ENCODE measurements at places on chromosomes 6 and 20. TPM values are rescaled to one million over a fixed set of nuclear protein-coding genes. Genes with fewer than 3 reads are reported as not detected.

The SLC22A7 gene
- total RNA-seq, result 0.25 TPM

The LGSN gene
- total RNA-seq, result 0.25 TPM

The CENPQ gene
- 5.2 TPM for total RNA-seq

The CRYBG1 gene
- 0.49 TPM for total RNA-seq

The ANGPT4 gene
- not detected for total RNA-seq

The BPIFB4 gene
- total RNA-seq, result not detected

The NXT1 gene
- total RNA-seq, result 10.1 TPM

The EPM2A gene
- 16.2 TPM for total RNA-seq

The IL20RA gene
- total RNA-seq, result 0.25 TPM

The CCN6 gene
- total RNA-seq, result not detected

The C6orf132 gene
- total RNA-seq, result under 0.01 TPM

The NKX2-2 gene
- 0.98 TPM for total RNA-seq

The CALHM6 gene
- total RNA-seq, result 3.9 TPM

The SOX4 gene
- 265 TPM for total RNA-seq

The LAMA2 gene
- 11.8 TPM for total RNA-seq

The ACTL10 gene
- total RNA-seq, result 0.74 TPM

The BLCAP gene
- 73.3 TPM for total RNA-seq

The GZF1 gene
- total RNA-seq, result 20.7 TPM

The ZNF217 gene
- total RNA-seq, result 5.2 TPM

The RAET1L gene
- total RNA-seq, result 0.25 TPM

The RTF2 gene
- total RNA-seq, result 38.4 TPM

The CST9 gene
- total RNA-seq, result not detected

The RBM24 gene
- total RNA-seq, result 26.1 TPM

The NRN1 gene
- total RNA-seq, result 9.6 TPM

The RIMS4 gene
- 46.0 TPM for total RNA-seq

The F13A1 gene
- 3.2 TPM for total RNA-seq

The LAMA4 gene
- 19.7 TPM for total RNA-seq

The PAX1 gene
- total RNA-seq, result not detected

The MDN1 gene
- total RNA-seq, result 21.6 TPM

The HCK gene
- total RNA-seq, result 2.5 TPM

The CAGE1 gene
- total RNA-seq, result not detected

The HLA-E gene
- total RNA-seq, result 28.5 TPM

The GSTA3 gene
- not detected for total RNA-seq

The C6orf163 gene
- 6.4 TPM for total RNA-seq

The IPCEF1 gene
- 10.1 TPM for total RNA-seq

The SOBP gene
- 58.0 TPM for total RNA-seq

The OXT gene
- total RNA-seq, result not detected

The CLPSL1 gene
- not detected for total RNA-seq

The ZNF334 gene
- 17.5 TPM for total RNA-seq

The HSPA1B gene
- 543 TPM for total RNA-seq

The LIN28B gene
- 0.25 TPM for total RNA-seq

The APOBEC2 gene
- total RNA-seq, result not detected

The GGTLC1 gene
- total RNA-seq, result not detected

The SOX18 gene
- 1.2 TPM for total RNA-seq

The DOK5 gene
- total RNA-seq, result 152 TPM

The NAA20 gene
- 26.6 TPM for total RNA-seq

The ECT2L gene
- total RNA-seq, result 0.98 TPM
